Activated T-helper 1 cell treated with anti-CD3 and anti-CD28 coated beads, Interleukin-2, amount 50 U/mL, for 16 hours (primary cell): ENCODE measurements at places on chromosomes 16 and 17.

DNA sequence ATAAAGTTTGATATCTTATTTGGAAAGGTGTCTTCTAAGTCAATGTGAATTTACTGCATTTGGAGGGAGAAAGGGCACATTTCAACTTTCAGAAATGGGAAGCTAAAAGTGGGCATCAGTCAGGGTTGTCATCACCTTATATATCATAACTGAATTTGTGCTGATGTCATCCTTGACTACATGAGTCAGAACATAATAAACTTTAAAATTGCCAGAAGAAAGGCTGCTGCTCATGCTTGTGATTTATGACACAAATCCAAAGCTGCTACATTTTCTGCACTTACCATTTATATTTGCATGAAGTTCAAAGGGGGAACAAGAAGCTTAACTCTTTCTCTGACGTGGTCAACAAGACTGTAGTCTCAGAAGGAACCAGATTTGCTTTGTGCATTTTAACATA, 196.6 kb downstream of the UTP18 start:
- DNase-seq: no peak

DNA sequence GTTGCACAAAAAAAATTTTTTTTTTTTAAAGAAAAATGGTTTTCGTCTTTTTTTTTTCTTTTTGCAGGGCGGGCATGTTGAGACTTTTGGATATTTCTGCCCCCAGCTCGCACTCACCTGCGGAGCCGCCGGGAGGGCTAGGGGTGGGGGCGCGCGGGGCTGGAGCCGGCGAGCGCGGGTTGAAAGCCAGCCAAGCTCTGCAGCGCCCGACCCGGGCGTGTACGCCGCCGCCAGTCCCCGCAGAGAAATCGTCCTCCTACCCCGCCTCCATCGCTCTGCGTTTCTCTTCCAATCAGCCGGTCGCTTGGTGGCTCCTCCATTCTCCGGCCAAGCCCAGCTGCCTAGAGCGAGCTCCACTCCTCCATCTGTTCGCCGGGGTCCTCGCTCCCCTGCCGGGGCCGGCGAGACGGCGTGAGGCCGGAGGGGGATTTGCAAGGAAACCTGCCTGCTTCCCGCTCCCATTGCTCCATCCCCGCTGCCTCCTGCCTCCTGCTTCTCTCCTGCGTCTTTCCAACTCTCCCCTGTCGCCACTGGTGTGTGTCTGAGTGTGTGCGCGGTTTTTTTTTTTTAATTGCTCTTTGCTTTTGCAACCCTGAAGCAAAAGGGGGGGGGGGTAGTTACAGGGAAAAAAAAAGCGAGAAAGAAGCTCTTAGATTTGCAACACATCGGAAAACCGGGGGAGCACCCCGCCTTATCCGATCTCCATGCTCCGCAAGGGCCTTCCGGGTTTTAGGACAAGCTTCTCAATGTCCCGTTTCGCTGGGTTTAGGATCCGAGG, 1.8 kb upstream of the UBTF start:
- DNase-seq: no peak

- DNase-seq: no peak
Observed at GRCh38 chr16:69703638-69704037, 22.7 kb downstream of the NQO1 start.

DNA sequence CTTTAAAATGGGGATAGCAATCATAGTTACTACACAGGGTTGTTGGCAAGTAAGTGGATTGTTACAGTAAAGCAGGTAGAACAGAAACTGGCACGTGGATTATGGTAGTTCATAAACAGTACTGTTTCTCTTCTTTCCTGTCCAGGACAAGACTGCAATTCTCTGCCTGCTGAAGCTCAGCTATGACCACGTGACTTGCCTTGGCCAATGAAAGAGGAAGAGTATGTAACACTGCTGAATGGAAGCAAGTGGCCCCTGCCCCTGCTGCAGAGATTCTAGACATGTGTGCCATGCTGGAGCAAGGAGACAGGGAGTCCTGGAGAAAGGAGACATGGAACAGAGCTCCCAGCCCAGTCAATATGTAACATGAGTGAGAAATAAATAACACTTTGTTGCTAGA, 66.6 kb upstream of the TOX3 start:
- DNase-seq: no peak

DNA sequence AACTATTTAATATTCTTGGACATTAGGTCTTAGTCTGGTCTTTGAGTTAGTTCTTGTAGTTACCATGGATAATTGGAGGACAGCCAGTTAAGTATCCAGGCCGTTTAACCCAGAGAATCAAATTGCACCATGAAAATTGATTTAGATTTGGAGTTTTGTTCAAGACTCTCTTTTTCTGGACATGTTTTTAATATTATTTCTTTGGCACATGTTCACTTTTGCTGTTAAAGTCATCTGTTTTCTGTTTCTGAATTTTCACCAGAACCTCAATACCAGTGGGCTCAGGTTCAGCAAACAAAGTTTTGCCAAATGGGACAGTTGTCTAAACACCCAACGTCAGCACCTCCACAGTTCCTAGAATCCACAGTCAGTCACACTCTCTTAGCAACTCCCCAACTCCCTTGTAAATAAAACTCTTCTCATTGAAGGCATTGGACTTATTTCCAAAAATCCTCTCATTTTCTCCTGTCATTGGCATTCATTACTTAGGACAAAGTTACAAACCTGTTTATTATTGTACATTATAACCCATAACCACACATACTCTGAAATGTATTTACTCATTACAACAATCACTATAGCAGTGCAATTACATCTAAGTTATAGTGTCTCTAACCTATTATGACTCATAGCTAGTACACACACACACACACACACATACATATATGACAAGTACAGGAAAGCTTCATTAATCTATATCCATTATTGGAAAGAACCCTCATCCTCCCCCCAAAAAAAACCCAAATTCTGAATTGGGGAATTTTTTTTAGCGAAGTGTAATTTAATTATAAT, 33.5 kb upstream of the DNAH9 start:
- DNase-seq: no peak

GRCh38 chr16:85820604-85821372, 21.3 kb downstream of the COX4I1 start:
- no peak for DNase-seq

DNA sequence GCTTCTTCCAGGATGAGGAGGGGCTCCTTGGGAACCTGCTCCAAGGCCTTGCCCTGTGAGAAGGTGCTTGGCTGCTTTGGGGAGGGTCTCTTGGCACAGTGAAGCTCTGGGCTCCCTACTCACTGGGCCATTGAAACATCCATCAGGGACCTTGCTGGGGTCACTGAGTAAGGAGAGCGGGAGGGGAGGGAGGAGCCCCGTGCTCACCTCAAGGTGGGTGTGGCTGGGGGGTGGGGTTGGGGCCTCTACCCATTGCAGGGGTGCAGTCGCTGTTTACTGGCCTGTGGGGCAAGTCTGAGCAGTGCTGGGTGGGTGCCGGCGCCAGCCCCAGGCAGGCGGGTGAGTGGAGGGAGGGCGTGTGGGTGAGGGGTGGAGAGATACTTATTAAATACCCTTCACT, 9.9 kb downstream of the TNS4 start:
- no peak for DNase-seq

GRCh38 chr16:73019457-73020362, 28.2 kb downstream of the ZFHX3 start:
- DNase-seq: no peak

DNA sequence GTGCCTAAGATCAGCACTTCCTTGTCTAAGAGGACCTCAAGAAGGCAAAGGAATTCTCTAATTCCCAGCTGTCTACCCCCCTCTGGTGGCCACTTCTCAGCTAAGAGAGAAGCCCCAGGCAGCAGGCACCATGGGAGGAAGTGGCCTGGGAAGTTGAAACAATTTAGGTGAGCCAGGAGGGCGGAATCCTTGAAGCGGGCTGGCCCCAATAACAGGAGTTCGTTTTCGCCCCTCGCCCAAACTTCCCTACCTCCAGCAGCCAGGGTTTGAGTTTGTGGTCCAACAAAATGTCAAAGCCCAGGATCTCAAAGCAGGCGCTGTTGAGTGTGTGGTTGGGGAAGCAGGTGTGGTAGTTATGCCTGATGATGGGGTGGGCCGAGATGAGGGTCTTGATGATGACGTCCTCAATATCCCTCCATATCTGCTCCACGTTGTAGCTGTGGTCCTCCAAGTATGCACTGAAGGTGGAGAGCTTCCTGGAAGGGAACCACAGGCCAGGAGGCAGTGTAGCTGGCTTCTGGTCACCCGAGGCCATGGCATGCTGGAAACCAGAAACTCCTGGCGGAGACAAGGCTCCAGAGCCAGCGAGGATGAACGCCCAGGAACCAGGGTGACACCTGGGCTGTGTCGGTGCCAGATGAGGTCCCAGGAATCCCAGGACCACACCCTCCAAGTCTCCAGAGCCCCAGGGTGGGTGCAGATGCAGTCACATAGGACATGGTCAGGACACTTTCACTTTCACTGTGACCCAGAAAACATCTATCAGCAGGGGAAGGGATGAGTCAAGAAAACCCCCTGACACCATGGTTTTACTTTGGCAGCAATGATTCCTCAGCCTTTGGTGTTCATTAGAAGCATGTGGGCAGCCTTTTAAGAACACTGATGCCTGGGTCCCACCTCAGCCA, 25.6 kb downstream of the TTLL6 start:
- no peak for DNase-seq

DNA sequence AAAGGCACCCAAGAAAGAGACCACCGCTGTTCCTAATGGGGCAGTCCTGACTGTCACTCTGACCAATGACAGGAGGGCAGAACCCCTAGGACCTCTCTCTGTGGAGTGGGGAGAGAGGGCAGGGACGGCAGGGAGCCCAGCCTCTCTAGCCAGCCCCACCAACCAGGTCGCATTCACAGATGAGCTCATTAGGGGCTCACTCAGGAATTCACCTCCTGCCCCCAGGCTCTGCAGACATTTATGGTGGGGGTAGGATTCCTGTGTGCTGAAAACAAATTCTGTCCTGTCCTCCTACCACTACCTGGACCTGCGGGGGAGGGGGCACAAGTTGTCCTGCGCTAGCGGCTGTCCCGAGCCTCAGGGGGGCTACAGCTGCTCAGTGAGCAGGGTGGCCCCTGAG, 27.7 kb upstream of the GPRC5C start:
- no peak for DNase-seq

GRCh38 chr17:7632492-7632894, 2.6 kb downstream of the SHBG start:
- no peak for DNase-seq

GRCh38 chr17:39130205-39130604, 21.2 kb downstream of the PLXDC1 start:
- DNase-seq: no peak

- DNase-seq: peak; percentile 76
Observed at GRCh38 chr16:807347-808084, 7.0 kb upstream of the GNG13 start.

GRCh38 chr17:61476476-61477203, 24.4 kb downstream of the TBX4 start:
- DNase-seq: no peak

GRCh38 chr17:75895370-75896155, 1.2 kb downstream of the TRIM65 start:
- DNase-seq: no peak

DNA sequence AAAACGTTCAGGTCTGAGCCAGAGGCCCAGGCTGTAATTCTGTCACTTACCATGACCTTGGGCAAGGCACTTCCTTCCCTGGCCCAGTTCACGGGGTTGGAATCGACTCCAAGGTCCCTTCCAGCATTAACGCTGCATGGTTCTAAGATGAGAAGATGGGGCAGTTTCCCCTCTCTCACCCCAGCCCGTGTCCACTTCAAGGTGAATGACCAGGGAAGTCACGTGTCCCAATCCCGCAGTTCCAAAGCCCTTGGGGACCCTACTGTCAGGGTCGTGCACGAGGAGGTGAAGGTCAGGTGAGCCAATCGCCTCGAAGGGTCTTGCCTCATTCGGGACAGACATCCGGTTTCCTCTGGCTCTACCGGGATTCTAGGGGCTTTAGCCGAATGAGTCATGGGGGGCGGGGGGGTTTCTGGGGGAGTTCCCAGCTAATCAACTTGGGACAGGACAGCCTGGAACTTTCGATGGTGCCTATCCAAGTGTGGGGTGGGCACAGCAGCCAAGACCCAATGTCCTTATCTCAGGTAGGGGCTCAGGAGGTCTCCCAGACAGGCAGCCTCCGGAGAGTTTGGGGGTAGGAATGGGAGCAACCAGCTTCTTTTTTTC, 762 bp upstream of the CSF3 start:
- no peak for DNase-seq

DNA sequence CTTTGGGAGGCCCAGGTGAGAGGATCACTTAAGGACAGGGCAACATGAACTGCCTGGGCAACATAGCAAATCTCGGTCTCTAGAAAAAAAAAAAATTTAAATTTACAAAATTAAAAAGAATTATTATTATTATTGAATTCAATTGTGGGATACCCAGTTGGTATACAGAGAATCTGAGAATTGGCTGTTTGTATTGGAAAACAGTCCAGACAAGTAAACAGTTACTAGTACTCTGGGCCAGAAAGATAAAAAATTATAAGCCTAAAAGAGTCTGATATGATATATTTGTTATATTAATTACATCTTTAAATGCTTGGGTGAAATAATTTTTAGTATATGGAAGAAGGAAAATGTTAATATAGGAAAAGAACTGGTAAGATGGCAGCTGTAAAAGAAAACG, 15.0 kb downstream of the CCDC47 start:
- no peak for DNase-seq

DNA sequence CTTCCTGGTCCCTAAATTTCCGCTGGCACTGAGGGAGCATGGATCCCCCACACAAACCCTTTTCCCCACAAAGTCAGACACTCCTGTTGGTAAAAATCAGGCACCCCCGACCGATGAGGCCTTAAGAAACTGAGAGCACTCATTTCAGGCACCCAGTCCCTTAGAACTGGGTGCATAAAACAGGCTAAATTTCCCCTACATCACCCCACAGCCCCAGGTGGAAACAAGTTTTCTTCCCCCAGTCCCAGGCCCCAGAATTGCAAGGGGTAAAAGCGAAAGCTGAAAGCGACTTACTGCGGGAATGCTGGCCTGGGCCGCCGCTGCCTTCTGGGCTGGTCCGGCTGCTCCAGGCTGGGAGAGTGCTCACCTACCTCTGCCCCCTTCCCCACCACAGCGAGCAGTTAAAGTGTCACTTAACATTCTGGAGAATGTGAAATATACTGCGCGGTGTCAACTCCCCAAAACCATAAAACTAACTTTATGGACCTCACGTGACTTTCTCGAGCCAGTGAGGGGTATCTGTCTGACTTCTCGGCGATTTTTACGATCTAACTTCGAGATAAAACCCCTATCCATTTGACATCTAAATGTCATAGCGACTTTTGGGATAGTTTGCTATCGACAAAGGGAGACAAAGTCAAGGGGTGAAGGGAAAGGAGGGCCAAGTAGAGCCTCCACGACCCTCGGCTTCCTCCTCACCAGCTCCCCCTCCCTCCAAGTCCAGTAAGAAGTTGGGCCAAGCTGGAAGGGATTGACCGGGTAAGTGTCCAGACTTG, at the start of gene HOXB3:
Gene HOXB3 (minus strand): TSS at position 411 of the 776 bp plus-strand sequence. CDS start 37,767 bp downstream, outside the sequence.
- DNase-seq: no peak

DNA sequence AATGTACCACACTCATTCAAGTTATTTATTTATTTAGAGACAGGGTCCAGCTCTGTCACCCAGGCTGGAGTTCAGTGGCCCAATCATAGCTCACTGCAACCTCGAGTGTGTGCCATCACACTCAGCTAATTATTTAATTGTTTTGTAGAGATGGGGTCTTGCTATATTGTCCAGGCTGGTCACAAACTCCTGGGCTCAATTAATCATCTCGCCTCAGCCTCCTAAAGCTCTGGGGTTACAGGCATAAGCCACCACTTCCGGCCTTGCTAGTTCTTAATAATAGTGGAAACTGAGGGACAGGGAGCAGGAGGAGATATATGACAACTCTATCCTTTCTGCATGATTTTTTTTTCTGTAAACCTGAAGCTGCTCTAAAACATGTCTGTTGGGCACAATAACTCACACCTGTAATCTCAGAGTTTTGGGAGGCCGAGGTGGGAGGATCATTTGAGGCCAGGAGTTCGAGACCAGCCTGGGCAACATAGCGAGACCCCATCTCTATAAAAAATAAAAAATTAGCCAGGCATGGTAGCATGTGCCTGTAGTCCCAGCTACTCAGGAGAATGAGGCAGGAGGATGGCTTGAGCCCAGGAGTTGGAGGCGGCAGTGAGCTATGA, 11.7 kb upstream of the EXOC7 start:
- no peak for DNase-seq
